Thoracic aorta (tissue), 2 donors: ENCODE measurements at places on chromosomes 6 and 20. TPM values are rescaled to one million over a fixed set of nuclear protein-coding genes. Genes with fewer than 3 reads are reported as not detected.

Gene SEL1L2
- total RNA-seq = not detected

Gene OARD1
- 15.0 TPM for total RNA-seq

Gene RNF144B
- 24.3 TPM for total RNA-seq

- DNase-seq = no peak
These were observed 46.2 kb downstream of the MAN1A1 start for GRCh38 chr6:119303164-119303887.

DNA sequence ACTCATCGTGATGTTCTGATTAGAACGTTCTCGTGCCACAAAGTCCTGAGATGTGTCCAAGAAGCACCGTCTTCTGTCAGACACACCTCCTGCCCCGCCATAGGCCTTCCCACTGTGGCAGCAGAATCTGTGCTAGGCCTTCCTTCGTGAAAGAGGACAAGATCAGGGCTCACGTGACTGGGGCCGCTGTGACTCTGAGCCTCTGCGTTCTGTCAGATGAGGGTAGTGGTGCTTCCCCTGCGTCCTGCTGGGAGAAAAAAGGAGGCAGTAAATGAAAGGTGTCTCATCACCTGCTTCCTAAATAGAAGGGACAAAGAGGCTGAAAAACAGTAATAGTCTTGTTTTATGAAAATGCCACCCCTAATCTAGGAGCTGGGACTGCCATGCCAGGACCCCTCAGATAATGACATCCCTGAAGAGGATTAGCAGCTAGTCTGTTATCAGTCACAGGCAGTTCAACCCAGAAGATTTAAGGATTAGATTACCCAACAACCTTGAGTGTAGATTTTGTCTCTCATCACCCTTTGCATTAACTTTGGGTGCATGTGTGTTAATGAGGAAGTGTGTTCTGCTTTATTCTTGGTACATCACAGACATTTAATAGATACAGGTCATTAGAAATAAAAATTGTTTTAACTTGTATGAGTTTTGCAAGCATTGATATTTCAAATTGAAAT is 4.1 kb downstream of the DNAJC5 start:
- DNase-seq = no peak

DNA sequence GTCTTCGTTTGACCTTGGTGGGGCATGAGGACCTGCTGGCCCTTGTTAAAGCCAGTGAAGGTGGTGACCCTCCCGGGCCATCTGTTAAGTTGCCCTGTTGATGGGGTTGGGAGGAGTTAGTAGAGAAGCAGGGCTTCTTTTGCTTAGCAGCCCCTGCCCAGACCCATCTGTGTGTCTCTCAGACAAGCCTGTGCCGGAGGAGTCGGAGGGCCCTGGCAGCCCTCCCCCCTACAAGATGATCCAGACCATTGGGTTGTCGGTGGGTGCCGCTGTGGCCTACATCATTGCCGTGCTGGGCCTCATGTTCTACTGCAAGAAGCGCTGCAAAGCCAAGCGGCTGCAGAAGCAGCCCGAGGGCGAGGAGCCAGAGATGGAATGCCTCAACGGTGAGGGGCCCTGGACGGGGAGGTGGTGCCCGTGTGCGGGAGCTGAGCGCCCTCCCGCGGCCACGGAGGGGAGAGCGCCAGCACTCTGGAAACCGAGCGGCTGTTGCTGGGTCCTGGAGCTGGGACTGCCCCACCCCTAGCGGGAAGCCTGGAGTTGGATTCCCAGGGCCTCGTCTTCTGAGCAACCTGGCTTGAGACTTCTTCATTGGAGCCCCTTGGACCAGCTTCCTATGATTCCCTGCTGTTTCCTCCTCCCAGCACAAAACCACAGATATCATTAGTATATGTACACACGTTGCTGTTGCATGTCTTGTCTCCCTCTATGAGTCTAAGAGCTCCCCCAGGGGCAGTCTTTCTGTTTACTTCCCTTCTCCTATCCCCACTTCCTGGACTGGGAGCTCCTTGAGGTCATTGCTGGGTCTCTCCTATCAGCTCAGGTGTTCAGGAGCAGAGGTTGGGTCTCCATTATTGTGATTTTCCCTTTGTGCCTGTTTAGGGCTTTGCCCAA is 27.6 kb upstream of the SRF start:
- DNase-seq = peak; percentile 50

GRCh38 chr6:3337521-3338350 is 79.0 kb downstream of the PSMG4 start:
- DNase-seq = no peak

GRCh38 chr6:90284236-90285041 is 12.2 kb downstream of the BACH2 start:
- no peak for DNase-seq
